ENCODE measurements at places on chromosomes 13 and 19. TPM values are rescaled to one million over a fixed set of nuclear protein-coding genes. Genes with fewer than 3 reads are reported as not detected.

Gene NANOS3
- not detected for total RNA-seq

Gene MCF2L
- 14.2 TPM for total RNA-seq

Gene KCNN4
- total RNA-seq = 147 TPM

Gene DENND1C
- not detected for total RNA-seq

Gene CDX2
- not detected for total RNA-seq

Gene MAP3K10
- total RNA-seq = 26.1 TPM

Measured in Calu3 (cell line).